ENCODE measurements at places on chromosomes 16 and 17. TPM values are rescaled to one million over a fixed set of nuclear protein-coding genes. Genes with fewer than 3 reads are reported as not detected.

SLC16A11 gene
- 0.66 TPM for total RNA-seq

LPO gene
- total RNA-seq = not detected

CD300H gene
- total RNA-seq = not detected

KRT15 gene
- total RNA-seq = 2.9 TPM

RMI2 gene
- 10.5 TPM for total RNA-seq

KRTAP4-9 gene
- total RNA-seq = not detected

LDHD gene
- 2.8 TPM for total RNA-seq

GUCY2D gene
- total RNA-seq = not detected

MYH8 gene
- total RNA-seq = not detected

RILP gene
- total RNA-seq = 8.0 TPM

SGCA gene
- total RNA-seq = 0.73 TPM

NOTUM gene
- total RNA-seq = not detected

PIMREG gene
- total RNA-seq = 3.1 TPM

NOG gene
- not detected for total RNA-seq

NLRC5 gene
- total RNA-seq = 24.4 TPM

SP6 gene
- 0.17 TPM for total RNA-seq

ST6GALNAC1 gene
- total RNA-seq = not detected

APRT gene
- 121 TPM for total RNA-seq

SLC25A39 gene
- total RNA-seq = 99.9 TPM

TMEM95 gene
- total RNA-seq = not detected

GRAPL gene
- 0.66 TPM for total RNA-seq

FBXW10 gene
- not detected for total RNA-seq

NOXO1 gene
- 0.15 TPM for total RNA-seq

FBXL16 gene
- 0.17 TPM for total RNA-seq

NXPH3 gene
- total RNA-seq = 0.15 TPM

MT3 gene
- total RNA-seq = not detected

ROGDI gene
- 16.4 TPM for total RNA-seq

ZFP3 gene
- 1.5 TPM for total RNA-seq

GINS3 gene
- total RNA-seq = 1.5 TPM

FAM171A2 gene
- total RNA-seq = 15.2 TPM

CDRT15 gene
- total RNA-seq = not detected

UTS2R gene
- total RNA-seq = 0.15 TPM

ASPHD1 gene
- total RNA-seq = 6.5 TPM

BRICD5 gene
- 0.58 TPM for total RNA-seq

GINS2 gene
- 1.5 TPM for total RNA-seq

MILR1 gene
- 6.5 TPM for total RNA-seq

FGF11 gene
- total RNA-seq = 0.58 TPM

RNU2-1 gene
- total RNA-seq = not detected

NUPR1 gene
- 20.8 TPM for total RNA-seq

DNAAF8 gene
- 0.29 TPM for total RNA-seq

ADAD2 gene
- not detected for total RNA-seq

NUDT7 gene
- 9.6 TPM for total RNA-seq

ODAD4 gene
- 0.33 TPM for total RNA-seq

OTOA gene
- total RNA-seq = 0.17 TPM

KRTAP4-3 gene
- not detected for total RNA-seq

UNC13D gene
- total RNA-seq = 2.3 TPM
